ENCODE measurements at places on chromosomes 1 and 21. TPM values are rescaled to one million over a fixed set of nuclear protein-coding genes. Genes with fewer than 3 reads are reported as not detected.

DNA sequence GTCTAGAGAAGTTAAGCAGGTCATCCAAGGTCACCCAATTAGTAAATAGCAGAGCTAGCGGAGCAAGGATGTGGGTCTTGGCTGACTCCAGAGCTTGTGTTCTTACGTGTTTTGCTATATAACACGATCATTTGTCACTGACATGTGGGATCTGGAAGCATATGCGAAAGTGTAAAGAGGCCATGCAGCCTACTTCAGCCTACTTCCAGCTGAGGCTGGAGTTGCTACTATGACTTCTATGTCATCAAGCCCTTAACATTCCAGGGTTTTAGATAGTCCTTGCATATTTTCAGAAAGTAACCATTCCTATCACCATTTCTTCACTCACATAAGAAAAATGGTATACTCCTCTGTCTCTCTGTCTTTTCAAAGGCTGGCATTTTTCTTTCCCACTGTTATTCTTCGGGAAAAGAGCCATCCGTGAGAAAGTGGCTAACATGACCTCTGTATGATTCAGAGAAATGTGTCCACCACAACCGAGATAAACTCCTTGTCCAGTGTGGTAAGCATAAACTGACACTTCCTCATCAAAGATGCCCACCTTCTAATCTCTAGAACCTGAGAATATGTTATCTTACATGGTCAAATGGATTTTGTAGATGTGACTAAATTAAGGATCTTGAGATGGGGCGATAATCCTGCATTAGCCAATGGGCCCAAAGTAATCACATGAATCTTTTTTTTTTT lies 24.0 kb upstream of the ABL2 start:
- no peaks in the 10 kb centered on the region for H3K36me3 ChIP-seq
- H3K4me1 ChIP-seq: no peaks in the 10 kb centered on the region
- H3K27ac ChIP-seq: no peak overlapping the region
- H3K27me3 ChIP-seq: no peaks in the 10 kb centered on the region
- no peak overlapping the region for H3K4me3 ChIP-seq

Gene PTGS2
- 21.6 TPM for total RNA-seq

DNA sequence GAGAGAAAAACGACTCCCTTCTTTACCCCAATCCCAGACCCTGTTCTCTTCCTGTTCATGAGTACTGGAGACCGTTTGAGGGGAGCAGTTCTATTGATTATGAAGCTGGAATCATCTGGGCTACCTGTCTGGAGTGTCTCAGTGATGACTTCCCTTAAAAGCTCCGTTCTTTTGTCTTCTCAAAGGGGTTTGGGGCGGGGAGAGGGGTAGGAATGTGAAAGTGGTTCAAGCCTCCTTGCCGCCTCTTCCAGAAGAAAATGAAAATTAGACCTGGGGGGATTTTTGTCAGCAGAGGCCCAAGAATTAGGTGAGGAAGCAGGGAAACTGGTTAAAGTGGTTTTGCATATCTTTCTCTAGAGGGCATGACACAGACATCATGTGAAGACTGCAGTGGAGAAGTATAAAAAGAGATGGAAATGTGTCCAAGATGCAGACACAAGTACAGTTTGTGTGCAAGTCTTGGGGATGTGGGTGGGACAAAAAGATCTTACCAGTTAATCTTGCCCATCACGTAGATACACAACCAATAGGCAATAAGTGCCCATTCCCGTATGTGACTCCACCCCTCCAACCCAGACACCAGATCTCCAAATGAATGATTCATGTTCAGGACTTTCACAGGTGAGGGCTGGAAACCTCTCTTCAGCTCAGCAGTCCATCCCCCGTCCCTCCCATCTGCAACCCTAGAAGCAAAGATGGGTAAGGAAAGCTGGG lies 470 bp upstream of the MTMR11 start:
- H3K4me3 ChIP-seq: peak overlapping the region; percentile 47
- no peaks in the 10 kb centered on the region for H3K27me3 ChIP-seq
- DNase-seq: peak; percentile 41
- peaks cover 56% of the 10 kb centered on the region for H3K4me1 ChIP-seq

DNA sequence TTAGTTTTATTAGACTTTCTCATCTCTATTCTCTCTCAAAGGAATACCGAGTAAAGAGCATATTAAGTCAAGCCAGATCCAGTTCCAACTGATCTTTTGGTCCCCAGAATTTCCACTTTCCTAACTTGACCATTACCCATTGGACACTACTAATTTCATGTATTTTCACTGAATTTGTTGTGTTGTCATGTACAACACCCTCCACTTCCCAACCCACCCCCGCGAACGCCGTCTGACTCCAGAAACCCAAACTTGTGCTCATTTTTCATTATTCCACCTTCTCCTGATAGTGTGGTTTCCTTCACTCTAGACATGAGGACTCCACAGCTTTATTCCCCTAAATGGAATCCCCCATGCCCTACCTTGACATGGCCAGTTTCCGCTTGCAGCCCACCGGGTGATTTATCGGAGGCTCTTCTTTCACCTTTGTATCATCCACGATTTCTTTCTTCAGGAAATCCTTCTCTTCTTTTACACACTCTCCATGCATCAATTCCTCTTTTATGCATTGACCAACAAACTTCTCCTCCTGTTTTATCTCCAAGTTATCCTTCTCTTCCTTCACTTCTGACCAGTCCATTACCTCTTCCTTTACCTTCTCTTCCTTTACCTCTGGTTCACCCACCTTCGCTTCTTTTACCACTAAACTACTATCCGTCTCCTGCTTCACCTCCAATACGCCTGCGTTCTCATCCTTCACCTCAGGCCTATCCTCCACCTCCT lies 805 bp downstream of the ZNHIT6 start:
- H3K4me1 ChIP-seq: peaks cover 9% of the 10 kb centered on the region
- peak overlapping the region; percentile 79 for H3K4me3 ChIP-seq
- no peaks in the 10 kb centered on the region for H3K36me3 ChIP-seq
- no peak for DNase-seq

DNA sequence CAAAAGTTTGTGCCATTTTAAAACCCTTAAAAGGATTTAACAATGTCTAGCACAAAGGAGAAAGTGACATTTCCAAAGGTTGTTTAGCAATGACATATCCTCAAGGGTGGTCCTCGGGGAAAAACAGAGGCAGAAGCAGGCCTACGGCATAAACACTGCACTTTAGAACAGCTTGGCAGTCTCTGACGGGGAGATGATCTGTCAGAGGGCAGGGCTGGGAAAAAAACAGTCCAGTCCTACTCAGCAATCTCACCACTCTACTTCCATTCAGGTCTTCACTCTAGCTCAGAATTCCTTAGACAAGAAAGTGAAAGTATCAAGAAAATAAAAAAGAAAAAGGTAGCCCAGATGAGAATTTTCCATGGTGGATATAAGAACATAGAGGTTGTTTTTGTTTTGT lies 4.1 kb downstream of the CRYZ start:
- H3K36me3 ChIP-seq: peaks cover 16% of the 10 kb centered on the region
- H3K27ac ChIP-seq: no peak overlapping the region
- no peak for DNase-seq
- H3K4me1 ChIP-seq: peaks cover 5% of the 10 kb centered on the region
- H3K4me3 ChIP-seq: no peak overlapping the region

DNA sequence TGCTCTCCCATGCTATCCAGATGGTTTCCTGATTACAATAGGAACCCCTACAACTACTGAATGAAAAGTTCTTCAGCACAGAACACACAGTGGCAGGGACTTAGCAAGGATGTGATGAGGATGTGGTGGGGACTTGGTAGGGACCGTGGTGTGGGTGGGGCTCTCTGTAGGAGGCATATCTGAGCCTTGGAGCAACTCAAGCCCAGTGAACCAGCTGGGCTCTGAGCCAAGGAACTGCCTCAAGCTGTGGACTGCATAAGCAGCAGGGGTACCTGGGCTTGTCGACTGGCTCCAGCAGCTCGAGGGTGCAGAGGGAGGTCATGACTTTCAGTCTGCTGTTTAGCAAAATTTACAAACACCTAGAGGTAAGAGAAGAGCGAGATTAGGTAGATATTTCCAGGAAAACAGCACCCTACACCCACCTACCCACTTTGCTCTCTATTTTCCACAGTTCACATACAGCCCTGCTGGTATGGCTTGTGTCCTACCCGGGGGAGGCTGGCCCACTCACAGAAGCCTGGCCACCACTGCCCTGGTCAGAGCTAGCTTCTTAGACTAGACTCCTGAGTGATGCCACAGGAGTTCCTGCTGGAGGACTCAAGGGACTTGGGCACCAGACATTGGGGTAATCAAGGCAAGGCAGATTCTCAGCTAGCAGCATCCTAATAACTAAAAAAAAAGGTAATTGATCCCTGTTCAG lies 86.8 kb upstream of the GCLM start:
- no peak overlapping the region for H3K27ac ChIP-seq
- no peak for DNase-seq
- peaks cover 2% of the 10 kb centered on the region for H3K4me1 ChIP-seq
- no peak overlapping the region for H3K4me3 ChIP-seq
- no peaks in the 10 kb centered on the region for H3K27me3 ChIP-seq

GRCh38 chr21:35509001-35509704 lies 460.1 kb upstream of the RUNX1 start:
- peaks cover 17% of the 10 kb centered on the region for H3K4me1 ChIP-seq
- H3K27me3 ChIP-seq: peaks cover 5% of the 10 kb centered on the region
- no peaks in the 10 kb centered on the region for H3K36me3 ChIP-seq
- H3K27ac ChIP-seq: peak overlapping the region; percentile 86
- DNase-seq: no peak

Gene ZNF362
- total RNA-seq: 32.3 TPM

- no peaks in the 10 kb centered on the region for H3K4me1 ChIP-seq
- no peak overlapping the region for H3K27ac ChIP-seq
Observed at GRCh38 chr1:178686407-178686806, 38.6 kb upstream of the RALGPS2 start.

Gene F13B
- total RNA-seq: not detected

Gene PCSK9
- 18.7 TPM for total RNA-seq

DNA sequence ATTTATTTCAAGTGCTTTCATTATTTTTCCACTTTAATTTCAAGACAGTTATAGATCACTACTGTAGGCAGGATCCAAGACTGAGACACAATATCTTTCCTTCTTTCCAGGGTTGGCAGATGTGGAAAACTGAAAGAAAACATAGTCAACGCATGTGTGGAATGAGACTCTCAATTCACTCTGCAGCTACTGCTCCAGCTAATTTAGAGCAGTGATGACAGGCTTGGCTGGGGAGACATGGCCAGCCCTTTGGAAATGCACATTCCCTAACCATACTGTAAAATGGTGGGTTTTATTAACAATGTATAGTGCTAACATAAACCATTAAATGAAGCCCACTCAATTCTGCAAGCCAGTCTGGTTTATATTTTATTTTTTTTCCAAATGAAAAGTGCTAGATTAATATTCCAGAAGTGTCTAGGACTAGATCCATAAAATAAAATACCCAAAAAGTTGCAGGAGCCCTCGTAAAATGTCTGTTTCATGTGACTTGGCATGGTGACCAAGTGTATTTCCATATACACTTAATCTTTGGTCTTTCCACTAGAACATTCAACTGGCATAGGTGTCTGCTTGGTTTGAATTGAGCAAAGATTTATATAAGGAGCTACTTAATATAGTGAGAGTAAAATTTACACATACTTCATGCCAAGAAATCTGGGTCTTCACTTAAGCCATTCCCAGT lies 32.9 kb downstream of the COL11A1 start:
- DNase-seq: no peak
- no peaks in the 10 kb centered on the region for H3K27me3 ChIP-seq
- H3K4me3 ChIP-seq: no peak overlapping the region

Gene OVAAL
- total RNA-seq: not detected

Gene CCDC27
- total RNA-seq: not detected

GRCh38 chr1:192762265-192762664 lies 46.6 kb upstream of the RGS2 start:
- no peaks in the 10 kb centered on the region for H3K36me3 ChIP-seq
- DNase-seq: no peak
- no peak overlapping the region for H3K27ac ChIP-seq
- H3K4me1 ChIP-seq: no peaks in the 10 kb centered on the region
- no peak overlapping the region for H3K4me3 ChIP-seq

Gene TMEM82
- total RNA-seq: not detected

- no peaks in the 10 kb centered on the region for H3K36me3 ChIP-seq
- no peak overlapping the region for H3K27ac ChIP-seq
- DNase-seq: no peak
- no peaks in the 10 kb centered on the region for H3K4me1 ChIP-seq
Observed at GRCh38 chr1:179095377-179095776, 13.5 kb downstream of the TOR3A start.

DNA sequence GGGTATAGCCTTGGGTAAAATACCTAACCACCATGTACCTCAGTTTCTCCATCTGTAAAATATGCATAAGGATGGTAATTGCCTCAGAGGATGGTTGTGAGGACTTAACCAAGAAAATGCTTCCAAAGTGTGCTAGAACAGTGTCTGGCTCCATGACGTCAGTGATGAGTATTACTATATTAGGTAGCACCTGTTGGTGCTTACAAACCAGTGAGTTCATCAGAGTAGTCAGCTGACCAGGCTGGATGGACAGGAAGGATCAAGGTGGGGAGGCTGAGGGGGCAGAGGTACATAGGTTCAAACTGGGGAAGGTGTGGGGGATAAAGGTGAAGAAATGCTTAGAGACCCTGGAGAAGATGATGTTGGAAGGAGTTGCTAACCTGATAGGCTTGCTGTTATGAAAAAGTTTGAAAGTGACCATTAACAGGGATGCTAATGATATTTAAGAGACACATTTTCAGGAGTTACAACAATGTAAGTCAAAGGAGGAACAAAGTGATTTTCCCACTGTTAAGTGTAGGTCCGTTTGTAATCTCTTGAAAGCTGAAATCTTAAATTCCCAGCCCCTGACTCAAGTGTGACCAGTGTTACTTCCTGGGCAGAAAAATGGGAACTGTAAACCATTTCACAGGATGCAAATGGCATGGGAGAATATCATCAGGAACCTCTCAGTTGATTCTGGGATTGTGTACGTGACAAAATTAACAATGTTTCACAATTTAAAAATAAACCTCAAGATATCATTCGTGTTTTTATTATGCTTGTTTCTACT lies 4.4 kb downstream of the NTPCR start:
- peaks cover 21% of the 10 kb centered on the region for H3K4me1 ChIP-seq
- H3K4me3 ChIP-seq: no peak overlapping the region
- DNase-seq: no peak
- no peaks in the 10 kb centered on the region for H3K27me3 ChIP-seq
- H3K27ac ChIP-seq: no peak overlapping the region

GRCh38 chr1:116833718-116834117 lies 76.0 kb upstream of the PTGFRN start:
- no peak for DNase-seq
- H3K27ac ChIP-seq: no peak overlapping the region
- no peaks in the 10 kb centered on the region for H3K27me3 ChIP-seq
- H3K4me3 ChIP-seq: no peak overlapping the region

GRCh38 chr1:52400131-52400530 lies 4.1 kb downstream of the ORC1 start:
- H3K36me3 ChIP-seq: no peaks in the 10 kb centered on the region
- H3K4me1 ChIP-seq: peaks cover 12% of the 10 kb centered on the region
- DNase-seq: no peak
- H3K27ac ChIP-seq: no peak overlapping the region
- H3K27me3 ChIP-seq: no peaks in the 10 kb centered on the region

Measured in left lung (tissue), 14 donors.